Naive thymus-derived CD4-positive, alpha-beta T cell (primary cell): ENCODE measurements at places on chromosomes 7 and 10. TPM values are rescaled to one million over a fixed set of nuclear protein-coding genes. Genes with fewer than 3 reads are reported as not detected.

Gene FBXL15
- total RNA-seq, result 14.1 TPM in 2 replicates

Gene NME8
- total RNA-seq, result not detected

Gene SLC39A12
- not detected for total RNA-seq

Gene NKX1-2
- not detected for total RNA-seq

Gene TMEM139
- total RNA-seq, result 0.62 TPM

Gene IFIT2
- 8.4 TPM for total RNA-seq
